Activated CD4-positive, alpha-beta T cell treated with anti-CD3 and anti-CD28 coated beads, Interleukin-2, amount 10 ng/mL, durations not matched to agents 7 days and 5 days (primary cell): ENCODE measurements at places on chromosomes 7 and 10.

GRCh38 chr10:83469728-83470331 is 669.5 kb upstream of the GHITM start:
- DNase-seq: no peak

DNA sequence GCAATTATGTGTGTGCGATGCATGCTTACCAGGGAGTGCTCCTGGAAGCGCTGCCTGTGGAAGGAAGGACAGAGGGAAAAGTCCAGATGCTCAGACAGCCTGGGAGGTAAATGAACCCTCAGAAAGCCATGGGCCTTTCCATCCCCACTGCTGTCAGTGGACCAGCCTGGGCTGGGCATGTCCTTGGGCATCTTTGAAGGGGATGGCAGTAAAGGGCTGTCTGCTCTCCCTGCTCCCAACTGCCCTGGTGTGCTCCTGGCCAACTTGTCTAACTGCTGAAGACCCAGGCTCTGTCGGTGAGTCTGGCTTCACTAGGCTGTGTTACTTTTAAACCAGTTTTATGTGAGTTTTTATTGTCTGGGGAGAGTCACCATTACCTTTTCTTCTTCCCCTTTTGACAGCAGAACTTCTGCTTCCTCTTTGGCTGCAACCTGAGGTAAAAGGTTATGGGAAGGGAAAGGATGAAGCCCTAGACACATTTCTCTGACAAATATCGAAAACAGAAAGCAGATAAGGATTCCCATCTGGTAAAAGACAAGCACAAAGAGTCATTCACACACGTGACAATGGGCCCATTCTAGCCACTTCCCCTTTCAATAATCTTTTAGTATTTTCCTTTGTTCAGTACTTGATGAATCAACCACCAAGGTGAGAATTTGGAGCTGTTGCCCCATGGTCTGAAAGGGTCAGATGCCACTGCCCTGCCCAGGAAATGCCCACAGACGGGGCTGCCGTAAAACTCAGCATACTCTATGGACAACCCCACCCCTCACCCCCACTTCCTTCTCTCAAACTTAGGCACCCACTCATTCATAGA is 27.6 kb upstream of the PIK3AP1 start:
- DNase-seq: no peak

DNA sequence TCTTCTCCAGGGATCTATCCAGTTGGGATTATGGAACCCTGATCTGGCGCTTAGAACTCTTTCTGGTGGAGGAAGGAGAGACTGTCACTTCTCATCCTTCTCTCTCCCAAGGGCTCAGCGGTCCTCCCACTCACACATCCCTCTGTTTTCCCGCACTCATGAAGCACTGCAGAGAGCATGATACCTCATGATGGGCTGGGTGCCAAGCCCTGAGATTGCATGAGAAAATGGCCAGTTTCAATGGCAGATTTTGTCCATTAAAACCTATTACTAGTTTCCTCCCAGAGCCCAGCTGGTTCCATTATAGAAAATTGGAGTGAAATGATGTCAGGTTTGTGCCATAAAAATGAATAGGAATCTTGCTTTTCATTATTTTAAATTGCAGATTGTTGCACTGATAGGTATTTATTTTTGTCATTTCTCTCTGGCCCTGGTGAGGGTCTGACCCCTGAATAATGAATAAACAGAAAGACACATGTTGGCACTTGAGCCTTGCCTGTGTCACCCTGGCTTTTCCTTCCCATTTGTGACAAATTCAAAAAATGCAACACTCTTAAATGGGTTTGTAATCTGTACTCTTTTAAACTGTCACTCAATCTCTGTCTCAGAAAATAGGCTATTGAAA is 1151.1 kb downstream of the TYW1 start:
- DNase-seq: no peak

- no peak for DNase-seq
Observed at GRCh38 chr10:93097386-93097785, 23.7 kb downstream of the CYP26A1 start.

- no peak for DNase-seq
Observed at GRCh38 chr7:44987996-44988395, 9.2 kb upstream of the MYO1G start.

DNA sequence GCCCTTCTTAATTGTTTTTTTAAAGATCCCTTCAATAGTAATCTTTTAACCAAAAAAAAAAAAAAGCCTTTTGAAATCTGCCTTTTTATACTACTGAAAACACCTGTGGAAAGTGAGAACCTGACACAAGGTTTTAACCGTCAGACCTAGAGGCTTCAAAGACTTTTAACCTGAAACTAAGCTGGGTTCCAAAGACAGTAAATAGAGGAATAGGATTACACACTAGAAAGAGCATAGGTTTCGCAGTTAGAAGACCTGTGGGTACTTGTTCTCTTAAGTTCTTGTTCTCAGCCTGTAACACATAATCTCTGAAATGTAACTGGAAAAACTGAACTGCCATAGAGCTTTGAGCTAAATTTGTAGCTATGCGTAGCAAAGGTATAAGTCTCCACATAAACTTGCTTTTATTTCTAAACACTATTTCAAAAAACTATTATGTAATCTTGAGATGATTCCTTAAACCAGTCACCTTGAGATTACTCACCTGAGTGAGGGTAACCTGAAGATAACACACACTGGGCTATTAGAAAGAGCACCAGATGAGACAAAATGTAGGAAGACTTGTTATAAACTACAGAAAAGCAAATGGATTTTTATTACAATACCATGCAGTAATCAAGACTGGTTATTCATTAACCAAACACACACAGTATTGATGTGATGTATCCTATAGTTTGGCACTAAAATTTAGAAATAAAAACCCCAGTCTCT is 196.6 kb upstream of the FRMD4A start:
- no peak for DNase-seq

- DNase-seq: no peak
Observed at GRCh38 chr7:625376-625971, 101.0 kb upstream of the DNAAF5 start.

- DNase-seq: no peak
Observed at GRCh38 chr7:13551503-13551902, 438.0 kb downstream of the ETV1 start.

GRCh38 chr7:91020636-91021385 is 243.4 kb upstream of the FZD1 start:
- DNase-seq: no peak

GRCh38 chr10:112092519-112092918 is 91.0 kb downstream of the GPAM start:
- DNase-seq: no peak

GRCh38 chr7:4681218-4681851 is 760 bp upstream of the FOXK1 start:
- peak; percentile 29 for DNase-seq

- no peak for DNase-seq
Observed at GRCh38 chr7:87337331-87337730, 8.1 kb upstream of the CROT start.

DNA sequence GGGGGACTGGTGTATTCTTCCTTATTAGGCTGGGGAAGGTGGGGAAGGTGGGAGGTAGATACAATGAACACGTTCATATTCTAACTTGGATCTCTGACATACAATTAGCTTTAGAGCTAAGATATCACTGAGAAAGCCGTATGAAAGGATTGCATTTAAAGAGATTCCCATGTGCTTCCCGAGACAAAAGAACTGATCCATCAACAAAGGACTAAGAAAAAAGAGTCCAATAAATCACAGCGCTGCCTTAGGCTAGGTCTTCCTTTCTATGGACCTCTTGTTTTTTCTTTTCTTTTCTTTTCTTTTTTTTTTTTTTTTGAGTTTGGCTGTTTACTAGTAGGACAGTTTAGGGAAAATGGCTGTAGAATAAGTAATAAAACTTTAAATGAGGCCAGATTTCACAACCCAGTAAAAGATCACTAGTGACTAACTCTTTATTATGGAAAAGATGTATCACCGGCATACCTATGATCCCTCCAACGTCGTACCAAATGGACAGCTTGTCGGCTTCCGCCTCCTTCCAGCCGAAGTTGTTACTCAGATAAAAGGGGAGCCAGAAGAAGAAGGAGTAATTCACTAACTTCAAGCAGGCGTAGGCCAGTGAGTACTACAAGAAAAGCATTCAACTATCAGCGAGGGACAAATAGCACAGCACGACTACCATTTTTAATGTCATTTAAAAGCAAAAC is 50.0 kb downstream of the SLC37A3 start:
- no peak for DNase-seq

- no peak for DNase-seq
Observed at GRCh38 chr10:52491246-52491995, 177.3 kb downstream of the DKK1 start.

DNA sequence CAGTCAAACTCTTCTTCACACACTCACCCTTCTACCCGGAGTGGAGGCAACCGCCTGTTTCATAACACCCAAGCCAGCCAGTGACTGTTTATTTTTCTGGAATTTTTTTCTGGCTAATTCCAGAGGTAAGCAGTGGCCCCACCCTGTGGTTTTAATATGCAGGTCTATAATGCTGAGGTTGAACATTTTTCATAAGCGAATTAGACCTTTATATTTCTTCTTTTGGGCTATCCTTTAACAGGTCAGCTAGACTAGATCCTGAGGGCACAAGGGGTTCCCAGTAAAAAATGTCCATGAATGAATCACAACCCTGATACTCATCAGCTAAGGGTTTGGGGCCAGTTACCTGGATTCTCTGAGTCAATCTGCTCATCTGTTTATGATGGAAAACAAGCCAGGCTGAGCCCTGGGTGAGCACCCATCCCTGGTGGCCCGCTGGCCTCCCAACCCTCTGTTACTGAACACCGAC is 76.2 kb downstream of the GRB10 start:
- DNase-seq: no peak

DNA sequence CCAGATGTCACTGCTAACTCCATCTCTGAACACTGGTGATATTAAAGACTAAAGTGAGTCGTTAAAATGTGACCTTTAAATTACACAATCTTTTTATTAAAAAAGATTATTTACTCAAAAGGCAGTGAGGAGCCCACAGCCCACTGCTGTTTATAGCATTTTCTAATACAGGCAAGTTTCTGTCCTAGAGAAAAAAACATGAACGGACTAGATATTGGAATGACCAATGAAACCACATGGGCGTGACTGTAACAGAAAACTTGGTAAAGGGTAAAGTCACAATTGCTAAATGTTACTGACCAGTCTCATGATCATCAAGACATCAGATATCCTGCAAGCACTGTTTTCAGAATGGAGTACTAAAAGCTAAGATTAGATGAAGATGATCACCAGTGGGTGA is 78.7 kb downstream of the FEZF1 start:
- DNase-seq: no peak

DNA sequence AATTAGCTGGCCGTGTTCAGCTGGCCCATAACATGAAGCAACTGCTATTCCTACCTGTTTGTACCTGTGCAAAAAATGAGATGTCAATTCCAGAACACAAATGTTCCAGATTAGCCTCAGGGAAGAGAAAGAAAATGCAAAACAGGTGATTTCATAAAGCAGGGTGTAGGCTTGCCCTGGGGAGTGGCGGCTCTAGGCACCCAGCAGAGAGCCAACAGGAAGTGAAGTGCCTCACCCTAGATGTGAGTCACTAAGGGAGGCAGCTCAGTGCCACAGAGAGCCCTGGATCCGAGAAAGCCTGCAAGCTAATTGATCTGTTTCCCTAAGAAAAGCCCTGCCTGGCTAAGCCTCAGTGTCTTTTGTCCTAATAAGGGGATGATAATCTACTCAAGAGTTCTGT is 240.0 kb downstream of the ARHGAP21 start:
- peak; percentile 25 for DNase-seq

DNA sequence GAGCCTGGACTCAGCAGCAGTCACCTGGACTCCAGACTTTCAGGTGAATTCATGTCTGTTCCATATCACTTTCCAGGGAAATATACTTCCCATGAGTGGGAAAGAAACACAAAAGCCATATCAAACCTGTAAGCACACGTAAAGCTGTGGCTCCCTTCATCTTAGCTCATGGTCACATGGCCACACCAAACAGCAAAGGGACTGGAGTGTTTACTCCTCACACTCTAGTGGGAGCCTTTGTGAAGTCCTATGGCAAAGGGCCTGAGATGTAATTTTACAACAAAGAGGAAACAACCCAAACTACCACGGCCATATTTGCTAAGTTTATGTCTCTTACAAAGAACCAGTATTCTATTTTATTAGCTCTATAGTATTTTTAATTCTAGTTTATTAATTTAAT is 16.3 kb downstream of the SFTPA1 start:
- no peak for DNase-seq

GRCh38 chr10:15182540-15183207 is 14.2 kb upstream of the NMT2 start:
- DNase-seq: no peak

DNA sequence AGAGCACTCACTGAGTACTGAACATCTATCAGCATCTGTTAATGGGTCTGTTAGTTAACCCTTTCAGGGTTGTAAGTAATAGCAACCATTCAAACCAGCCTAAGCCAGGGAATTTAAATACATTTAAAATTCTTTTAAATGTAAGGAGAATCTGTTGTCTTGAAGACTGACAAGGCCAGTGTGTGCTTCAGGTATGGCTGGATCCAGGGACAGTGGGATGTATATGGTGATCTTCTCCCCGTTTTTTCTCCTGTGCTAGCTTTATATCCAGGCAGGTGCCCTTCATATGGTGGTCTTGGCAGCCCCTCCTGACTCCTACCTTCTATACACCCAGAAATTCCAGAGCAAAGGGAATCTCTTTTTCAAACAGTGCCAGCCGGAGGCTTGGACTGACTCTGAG is 46.6 kb upstream of the DAGLB start:
- DNase-seq: no peak

DNA sequence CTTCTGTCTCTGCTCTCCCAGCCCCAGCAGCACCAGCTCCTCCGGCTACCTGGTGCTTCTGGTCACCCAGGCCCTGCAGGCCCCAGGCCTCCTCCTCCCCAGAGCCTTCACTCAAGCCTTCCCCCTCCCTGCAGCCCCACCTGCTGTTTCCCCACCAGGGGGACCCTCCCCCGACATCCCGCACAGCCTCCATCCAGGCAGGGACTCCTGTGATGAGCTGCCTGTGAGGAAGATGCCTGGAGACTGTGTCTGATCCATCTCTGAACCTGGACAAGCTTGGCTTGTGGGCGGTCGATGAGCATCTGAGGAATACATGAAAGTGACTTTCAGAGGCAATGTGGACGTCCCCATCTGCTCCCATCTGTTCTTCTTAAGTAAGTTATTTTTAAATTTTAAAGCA is 45.0 kb downstream of the RAMP3 start:
- DNase-seq: no peak

GRCh38 chr7:75840029-75840428 is 26.4 kb upstream of the CCL24 start:
- DNase-seq: no peak

DNA sequence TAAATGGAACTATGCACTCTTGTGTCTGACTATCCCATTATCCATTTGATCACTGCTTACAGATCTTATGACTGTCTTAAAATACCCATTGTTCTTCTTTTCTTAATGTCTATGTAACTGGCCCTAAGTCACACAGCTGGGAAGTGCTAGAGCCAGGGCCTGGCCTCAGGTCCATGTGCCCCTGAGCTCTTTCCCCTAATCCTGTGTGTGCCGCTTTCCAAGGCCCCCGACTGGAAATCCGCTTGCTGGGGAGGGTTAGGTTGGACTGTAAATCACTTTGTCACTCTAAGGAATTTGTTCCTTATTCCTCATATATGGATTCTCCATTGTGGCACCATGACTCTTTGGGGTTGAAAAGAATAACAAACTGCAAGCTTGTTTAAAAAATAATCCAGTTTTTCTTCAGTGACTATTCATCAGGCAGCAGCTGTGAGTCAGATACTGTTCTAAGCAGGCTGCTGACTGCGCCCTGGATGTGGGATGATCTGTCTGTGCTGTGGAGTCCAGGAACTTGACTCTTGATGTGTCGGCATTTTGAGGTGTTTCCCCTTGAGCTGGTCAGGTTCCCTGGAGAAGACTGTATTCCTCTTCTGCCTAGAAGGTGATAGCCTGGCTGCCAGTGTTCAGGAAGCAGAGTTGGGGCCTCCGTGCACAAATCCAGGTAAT is 236.3 kb downstream of the SDK1 start:
- no peak for DNase-seq
